ENCODE measurements at places on chromosomes 2 and 18.

DNA sequence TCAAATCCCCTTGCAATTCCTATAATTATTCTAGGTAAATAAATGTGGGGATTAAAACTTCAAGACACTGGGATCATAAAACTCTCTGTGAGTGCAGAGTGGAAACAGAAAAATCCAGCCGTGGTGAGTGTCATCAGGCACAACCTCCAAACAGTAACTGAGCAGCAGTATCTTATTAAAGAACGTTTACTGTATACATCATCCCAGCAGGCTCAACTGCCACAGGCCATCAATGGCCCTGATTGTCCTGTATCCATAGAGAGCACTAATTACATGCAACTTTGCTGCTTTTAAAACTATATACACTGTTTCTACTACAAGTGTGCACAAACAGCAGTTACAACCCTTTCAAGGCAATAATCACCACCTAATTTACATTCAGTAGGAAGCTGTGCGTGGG is 23.9 kb downstream of the GAREM1 start:
- DNase-seq: no peak

GRCh38 chr2:14756981-14757657 is 124.6 kb downstream of the LRATD1 start:
- DNase-seq: no peak

GRCh38 chr2:64537991-64538390 is 13.9 kb downstream of the AFTPH start:
- DNase-seq: no peak

DNA sequence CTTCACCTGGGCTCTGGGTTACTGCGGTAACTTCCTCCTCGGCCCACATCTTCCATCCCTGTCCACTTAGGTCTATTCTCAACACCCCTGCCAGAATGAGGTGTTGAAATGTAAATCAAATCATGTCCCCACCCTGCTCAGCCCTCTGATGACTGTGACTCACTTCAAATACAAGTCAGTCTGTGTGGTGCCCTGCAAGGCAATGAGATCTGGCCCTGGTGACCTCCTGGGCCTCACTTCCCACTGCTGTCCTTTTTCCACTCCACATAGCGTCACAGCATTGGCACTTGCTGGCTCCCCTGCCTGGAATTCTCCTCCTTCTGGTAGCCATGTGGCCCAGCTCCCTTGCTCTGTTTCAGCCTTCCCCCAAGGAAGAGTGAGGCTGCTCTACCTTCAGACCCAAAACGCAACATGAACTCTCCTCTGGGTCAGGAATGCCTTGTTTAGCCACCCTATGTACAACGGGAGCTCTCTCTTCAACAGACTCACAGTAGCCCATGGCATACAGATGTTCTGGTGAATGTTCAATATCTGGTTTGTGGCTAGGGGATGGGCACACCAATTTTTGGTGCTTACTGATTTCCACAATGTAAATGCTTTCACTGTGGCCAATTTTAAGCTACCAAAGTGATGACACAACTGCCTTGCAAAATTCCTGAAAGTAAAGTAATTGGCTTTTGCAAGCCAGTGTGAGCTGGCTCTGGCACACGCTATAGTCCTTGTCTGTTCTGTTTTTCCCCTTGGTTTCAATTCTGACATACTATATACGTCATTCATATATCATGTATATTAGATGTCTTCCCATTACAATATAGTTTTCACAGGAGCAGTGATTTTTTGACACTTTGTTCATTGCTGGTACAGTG is 550.3 kb upstream of the HS6ST1 start:
- DNase-seq: no peak

DNA sequence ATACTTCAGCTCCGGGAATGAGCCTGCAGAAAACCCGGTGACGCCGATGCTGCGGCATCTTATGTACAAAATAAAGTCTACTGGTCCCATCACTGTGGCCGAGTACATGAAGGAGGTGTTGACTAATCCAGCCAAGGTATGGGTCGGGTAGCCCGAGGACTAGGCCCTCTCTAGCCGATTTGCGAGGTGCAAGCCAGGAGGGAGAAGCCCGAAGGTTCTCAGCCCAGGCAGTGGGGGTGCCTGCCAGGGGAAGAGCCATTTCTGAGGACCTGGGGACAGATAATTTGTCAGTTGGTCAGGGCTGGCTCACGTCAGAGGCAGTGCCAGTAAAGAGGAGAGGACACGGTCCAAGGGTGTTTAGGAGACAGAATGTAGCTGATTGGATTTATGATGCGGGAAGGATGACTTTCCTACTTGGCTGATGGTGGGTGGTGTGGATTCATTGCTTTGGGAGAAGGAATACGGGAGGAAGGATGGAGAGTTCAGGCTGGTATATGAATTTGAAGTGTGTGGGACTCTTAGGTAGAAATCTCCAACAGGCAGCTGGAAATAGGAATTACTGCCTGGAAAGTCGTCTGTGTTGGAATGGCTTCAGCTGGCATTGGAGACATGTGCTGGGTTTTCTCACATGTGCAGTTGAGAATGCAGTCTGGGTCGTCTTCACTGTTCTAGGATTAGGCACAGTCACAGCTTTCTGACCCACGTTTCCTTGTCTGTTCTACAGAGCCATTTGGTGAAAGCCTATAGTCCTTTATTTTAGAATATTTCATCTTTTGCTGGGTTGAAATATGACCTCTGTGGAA is 874 bp downstream of the NDUFAF7 start:
- DNase-seq: no peak

DNA sequence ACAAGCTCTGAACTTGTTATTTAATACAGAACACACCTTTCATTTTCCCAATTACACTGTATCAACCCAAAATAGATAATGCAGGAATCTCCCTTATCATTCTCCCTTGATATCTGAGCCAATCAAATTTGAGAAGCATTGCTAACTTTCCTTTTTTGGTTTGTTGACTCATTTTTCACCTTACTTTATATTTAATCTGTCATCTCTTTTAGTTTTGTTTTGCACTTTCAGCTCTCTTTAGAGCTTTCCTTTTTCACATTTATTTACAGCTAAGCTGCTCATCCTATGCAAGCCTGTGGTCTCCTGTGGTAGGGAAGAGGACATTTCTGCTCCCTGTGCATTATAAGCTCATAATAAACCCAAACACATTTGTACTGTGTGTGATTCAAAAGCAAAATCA is 50.1 kb downstream of the ITGAV start:
- no peak for DNase-seq

- DNase-seq: no peak
Measured at GRCh38 chr2:217222309-217222910, 362.5 kb upstream of the TNP1 start.

DNA sequence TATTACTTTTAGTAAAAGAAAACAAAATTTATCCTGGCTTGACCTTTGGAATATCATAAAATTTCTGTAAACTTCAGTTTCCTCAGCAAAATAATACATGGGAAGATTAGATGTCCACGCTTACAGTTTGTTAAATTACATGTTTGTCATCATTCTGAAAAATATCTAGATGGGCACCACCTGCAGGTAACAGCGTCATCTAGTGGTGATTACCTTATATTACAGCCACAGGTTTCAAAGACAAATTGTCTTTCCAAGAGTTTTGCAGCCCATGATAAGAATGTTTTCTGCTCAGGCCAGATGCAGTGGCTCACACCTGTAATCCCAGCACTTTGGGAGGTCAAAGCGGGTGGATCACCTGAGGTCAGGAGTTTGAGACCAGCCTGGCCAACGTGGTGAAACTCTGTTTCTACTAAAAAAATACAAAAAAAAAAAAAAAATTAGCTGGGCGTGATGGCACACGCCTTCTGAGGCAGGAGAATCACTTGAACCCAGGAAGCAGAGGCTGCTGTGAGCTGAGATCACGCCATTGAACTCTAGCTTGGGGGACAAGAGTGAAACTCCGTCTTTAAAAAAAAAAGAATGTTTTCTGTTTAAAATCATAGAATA is 96.3 kb upstream of the RASGRP3 start:
- no peak for DNase-seq

GRCh38 chr18:5058768-5059695 is 138.0 kb downstream of the AKAIN1 start:
- no peak for DNase-seq

DNA sequence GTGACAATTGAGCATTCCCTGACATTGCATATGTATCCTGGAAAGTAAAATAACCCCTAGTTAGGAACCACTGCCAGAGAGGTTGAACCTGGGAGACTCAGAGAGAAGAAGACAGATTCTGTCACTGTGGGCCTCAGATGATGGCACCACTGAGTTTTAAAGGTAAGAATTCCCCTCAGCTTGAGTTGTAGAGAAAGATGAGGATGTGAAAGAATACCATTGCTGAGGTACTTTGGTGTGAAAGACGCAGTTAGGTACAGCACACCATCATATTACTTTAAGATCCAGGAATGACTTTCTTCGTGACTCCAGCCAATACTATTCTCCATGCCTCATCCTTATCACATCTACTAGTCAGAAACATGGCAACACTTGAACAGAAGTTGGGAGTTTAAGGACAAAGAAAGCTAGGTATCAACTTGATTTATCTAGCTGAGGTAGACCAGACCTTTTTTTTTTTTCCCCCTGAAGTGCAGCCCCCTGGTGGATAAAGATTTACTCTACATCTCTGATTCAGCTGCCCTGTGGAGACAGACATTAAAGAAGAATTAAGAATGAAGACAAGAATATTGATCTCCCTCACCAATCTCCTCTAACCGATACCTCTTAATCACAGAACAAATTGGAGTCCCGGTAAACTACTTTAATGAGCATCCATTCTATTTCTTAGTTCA is 630.5 kb upstream of the FANCL start:
- no peak for DNase-seq

GRCh38 chr2:72954376-72955227 is 37.3 kb downstream of the EMX1 start:
- DNase-seq: no peak

DNA sequence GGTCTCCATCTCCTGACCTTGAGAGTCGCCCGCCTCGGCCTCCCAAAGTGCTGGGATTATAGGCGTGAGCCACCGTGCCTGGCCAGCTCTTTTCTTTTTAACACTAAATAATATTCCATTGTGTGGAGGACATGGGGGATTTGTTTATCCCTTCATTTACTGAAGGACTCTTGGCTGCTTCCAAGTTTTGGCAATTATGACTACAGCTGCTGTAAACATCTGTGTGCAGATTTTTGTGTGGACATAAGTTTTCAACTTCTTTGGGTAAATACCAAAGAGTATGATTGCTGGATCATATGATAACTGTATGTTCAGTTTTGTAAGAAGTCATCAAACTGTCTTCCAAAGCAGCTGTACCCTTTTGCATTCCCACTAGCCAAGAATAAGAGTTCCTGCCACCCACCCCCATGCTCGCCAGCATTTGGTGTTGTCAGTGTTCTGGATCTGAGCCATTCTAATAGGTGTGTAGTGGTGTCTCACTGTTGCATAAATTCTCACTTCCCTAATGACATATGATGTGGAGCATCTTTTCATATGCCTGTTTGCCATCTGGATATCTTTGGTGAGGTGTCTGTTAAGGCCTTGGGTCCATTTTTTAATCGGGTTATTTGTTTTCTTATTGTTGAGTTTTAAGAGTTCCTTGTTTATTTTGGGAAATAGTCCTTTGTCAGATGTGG is 52.2 kb downstream of the TNFRSF11A start:
- no peak for DNase-seq

DNA sequence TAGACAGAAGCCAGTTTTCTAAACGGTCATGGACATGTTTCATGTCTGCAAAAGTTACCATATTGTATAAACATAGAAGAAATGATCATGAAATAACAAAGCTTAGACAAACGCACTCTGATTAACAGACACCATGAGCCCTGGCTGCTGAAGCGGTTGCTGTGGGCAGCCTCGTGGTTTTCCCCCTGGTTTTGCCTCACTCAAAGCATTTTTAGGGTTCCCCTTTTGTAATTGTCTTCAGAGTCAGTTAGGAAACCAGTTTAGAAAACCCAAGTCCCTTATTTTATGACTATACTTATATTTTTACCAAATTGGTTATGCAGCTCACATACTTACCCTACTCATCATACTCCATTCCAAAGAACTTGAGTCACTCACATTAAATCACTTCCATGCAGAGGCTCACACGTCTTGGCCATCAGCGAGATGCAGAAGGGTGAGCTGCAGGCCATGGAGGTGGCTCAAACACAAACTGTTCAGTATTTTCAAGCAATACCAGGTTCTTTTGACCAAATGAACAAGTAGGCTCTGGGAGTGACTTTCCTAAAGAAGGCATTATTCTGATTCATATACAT is 105.6 kb upstream of the SALL3 start:
- no peak for DNase-seq

GRCh38 chr18:37930640-37931039 is 365.0 kb upstream of the CELF4 start:
- no peak for DNase-seq

GRCh38 chr2:3613524-3613905 is 18.6 kb downstream of the COLEC11 start:
- no peak for DNase-seq

- no peak for DNase-seq
Measured at GRCh38 chr2:30293303-30293921, 62.1 kb downstream of the LBH start.

DNA sequence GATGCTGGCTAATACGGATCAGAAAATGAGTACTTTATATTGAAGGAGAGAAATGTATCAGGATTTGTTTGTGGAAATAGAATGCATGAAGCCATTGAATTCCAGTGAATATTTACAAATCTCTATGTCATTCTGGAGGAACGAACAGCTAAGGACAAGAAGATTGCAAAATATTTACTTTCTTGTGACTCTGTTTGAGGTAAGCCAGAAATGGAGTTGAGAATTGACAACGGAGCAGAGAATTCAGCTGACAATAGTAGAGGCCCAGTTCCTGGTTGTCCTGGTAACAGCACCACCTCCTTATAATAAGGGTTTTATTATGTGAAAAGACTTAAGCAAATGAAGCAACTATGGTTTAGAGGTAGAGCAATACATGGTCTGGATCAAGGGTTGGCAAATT is 349.2 kb downstream of the ADCYAP1 start:
- no peak for DNase-seq
